Pancreas (tissue), 10 donors: ENCODE measurements at places on chromosomes 6 and 20. TPM values are rescaled to one million over a fixed set of nuclear protein-coding genes. Genes with fewer than 3 reads are reported as not detected.

GRCh38 chr6:151130329-151130728 is 109.4 kb upstream of the AKAP12 start:
- no peaks in the 10 kb centered on the region for H3K36me3 ChIP-seq
- H3K4me1 ChIP-seq, result no peaks in the 10 kb centered on the region
- H3K27ac ChIP-seq, result no peak overlapping the region
- no peaks in the 10 kb centered on the region for H3K27me3 ChIP-seq

DNA sequence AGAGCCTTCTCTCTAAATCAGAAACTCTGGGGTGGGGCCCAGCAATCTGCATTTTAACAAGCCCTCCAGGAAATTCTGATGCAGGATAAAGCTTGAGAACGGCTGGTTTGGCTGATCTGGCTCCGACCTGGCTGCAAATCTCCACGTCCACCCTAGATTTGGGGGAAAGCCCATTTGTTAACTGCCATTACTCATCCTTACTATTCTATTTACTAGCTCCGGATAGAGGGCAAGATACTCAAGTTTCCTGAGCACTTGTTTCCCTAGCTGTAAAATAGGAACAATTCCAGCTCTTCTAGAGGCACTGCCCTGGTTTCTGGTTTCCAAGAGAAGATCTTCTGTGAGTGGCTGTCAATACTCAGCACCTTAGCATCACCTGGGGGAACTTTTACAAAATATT is 44.4 kb downstream of the DAAM2 start:
- no peaks in the 10 kb centered on the region for H3K36me3 ChIP-seq
- H3K4me1 ChIP-seq, result no peaks in the 10 kb centered on the region
- H3K27me3 ChIP-seq, result no peaks in the 10 kb centered on the region
- no peak for DNase-seq
- no peak overlapping the region for H3K27ac ChIP-seq
- H3K4me3 ChIP-seq, result no peak overlapping the region

The FOXC1 gene
- 0.99 TPM for polyA plus RNA-seq

GRCh38 chr6:138719011-138719635 is 54.4 kb upstream of the CCDC28A start:
- no peaks in the 10 kb centered on the region for H3K4me1 ChIP-seq
- no peaks in the 10 kb centered on the region for H3K27me3 ChIP-seq
- H3K4me3 ChIP-seq, result no peak overlapping the region
- DNase-seq, result no peak

DNA sequence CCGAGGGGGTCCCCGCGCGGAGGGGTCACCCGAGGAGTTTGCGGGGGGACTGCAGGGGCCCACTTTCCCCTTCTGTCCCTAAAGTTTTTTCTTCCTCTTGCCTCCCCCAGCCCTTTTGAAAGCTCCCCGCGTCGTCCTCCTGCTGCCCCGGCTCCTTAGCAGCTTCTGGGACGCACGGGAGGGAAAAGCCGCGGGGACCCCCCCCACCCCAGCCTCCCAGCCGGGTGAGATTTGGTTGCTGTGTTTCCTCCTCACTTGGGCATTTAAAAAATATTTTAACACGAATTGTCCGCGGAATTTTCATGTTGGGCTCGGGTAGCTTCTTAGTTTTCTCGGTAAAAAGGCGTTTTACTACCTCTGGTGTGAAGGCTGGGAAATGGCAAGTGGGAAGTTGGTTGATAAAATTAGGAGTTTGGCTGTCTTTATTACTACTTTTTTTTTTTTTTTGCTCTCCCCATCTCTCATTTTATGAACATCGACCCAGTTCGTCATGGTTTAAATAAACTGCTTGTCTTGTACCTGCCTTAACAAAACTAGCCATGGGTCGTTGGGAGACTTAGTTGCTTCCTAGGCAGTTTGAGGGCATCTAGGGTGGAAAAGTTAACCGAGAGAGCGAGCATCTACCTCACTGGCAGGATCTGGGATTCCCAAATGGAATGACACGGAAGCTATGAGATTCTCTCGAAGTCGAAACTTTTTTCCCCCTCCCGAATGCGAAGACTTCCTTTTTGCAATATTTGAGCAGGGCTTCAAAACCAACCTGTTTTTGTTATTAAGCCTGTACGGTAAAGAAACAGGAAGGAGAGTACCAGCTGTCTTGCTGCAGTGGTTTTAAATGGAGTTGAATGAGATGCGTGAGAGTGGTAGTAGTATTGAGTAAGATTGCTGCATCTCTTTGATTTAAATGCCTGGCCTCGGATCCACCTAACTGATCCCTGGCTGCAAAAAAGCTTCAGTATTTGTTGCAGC is 868 bp downstream of the NCOA3 start:
- H3K36me3 ChIP-seq, result no peaks in the 10 kb centered on the region
- DNase-seq, result no peak
- peaks cover 21% of the 10 kb centered on the region for H3K4me1 ChIP-seq
- peak overlapping the region; percentile 96 for H3K4me3 ChIP-seq
- no peaks in the 10 kb centered on the region for H3K27me3 ChIP-seq

- H3K36me3 ChIP-seq, result no peaks in the 10 kb centered on the region
- H3K27me3 ChIP-seq, result no peaks in the 10 kb centered on the region
- H3K4me3 ChIP-seq, result no peak overlapping the region
- H3K4me1 ChIP-seq, result no peaks in the 10 kb centered on the region
- DNase-seq, result no peak
These were observed 46.0 kb upstream of the TASP1 start for GRCh38 chr20:13684566-13685222.

DNA sequence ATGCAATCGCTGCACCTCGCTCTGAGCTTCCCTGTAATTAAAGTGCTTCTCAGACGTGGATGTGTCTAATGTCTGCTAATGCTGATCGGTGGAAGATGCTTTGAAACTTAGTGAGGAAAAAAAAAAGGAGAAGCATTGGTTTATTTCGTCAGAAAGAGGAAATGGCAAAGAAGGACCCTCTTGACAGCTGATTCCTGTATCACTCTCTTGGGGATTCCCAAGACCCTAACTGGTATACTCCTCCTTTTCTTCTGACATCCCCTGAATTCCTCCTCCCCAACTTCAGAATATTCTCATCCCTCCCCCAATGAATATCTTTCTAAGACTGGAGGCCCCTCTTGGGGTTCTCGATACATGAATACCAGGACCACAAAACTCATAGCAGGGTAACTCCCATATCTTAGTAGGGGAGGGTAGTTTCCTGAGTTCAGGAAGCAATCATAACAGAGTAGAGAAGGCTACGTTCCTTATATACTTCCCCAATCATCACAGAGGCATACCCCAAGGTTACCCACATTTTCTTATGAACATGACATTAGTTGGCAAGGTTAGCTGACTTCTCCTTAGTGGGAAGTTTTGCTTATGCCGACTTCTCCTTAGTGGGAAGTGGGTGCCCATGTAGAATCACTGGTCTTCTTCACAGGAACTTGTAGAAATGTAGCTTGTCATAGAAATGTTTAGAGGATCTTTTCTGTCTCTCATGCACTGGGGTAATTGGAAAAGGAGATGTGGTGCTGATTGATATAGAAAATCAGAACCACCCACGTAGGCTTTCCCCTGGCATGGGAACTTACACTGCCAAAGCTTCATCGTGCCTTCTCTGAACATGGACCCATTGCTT is 63.8 kb upstream of the ATXN1 start:
- no peaks in the 10 kb centered on the region for H3K27me3 ChIP-seq
- DNase-seq, result no peak
- H3K36me3 ChIP-seq, result no peaks in the 10 kb centered on the region
- peaks cover 13% of the 10 kb centered on the region for H3K4me1 ChIP-seq
- H3K27ac ChIP-seq, result no peak overlapping the region

GRCh38 chr6:40933864-40934263 is 105.2 kb downstream of the UNC5CL start:
- no peak overlapping the region for H3K27ac ChIP-seq
- no peak for DNase-seq
- H3K27me3 ChIP-seq, result no peaks in the 10 kb centered on the region
- H3K36me3 ChIP-seq, result no peaks in the 10 kb centered on the region
- H3K4me3 ChIP-seq, result no peak overlapping the region

DNA sequence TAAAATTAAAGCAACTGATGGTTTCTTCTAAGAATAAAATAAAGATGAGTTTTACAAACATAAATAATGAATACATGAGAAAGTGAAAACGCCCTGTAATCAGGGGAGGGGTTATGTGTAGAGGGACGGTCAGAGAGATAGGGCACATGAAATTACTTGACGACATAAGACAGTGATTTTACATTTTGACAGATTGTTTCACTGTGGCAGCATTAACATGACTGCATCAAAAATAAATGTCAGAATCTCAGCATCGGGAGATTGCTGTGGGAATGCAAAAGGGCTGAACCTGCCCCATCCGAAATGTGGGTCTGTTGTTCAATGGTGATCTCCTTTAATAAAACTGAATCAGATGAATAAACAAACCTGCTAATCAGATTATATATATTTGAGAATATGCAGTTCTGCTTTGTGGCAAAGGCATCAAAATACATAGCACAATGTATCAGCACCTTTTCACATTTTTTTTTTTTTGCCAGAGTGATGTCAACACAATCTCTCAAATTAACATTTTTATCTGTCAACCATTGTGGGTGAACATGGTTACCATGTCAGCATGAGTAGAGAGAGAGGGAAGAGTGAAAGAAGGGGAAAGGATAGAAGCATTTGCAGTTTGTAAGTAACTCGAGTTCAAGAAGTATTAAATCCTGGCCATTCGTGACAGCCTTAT is 177.1 kb upstream of the MAN1A1 start:
- no peak overlapping the region for H3K4me3 ChIP-seq
- H3K27me3 ChIP-seq, result no peaks in the 10 kb centered on the region
- H3K27ac ChIP-seq, result no peak overlapping the region
- no peak for DNase-seq
- no peaks in the 10 kb centered on the region for H3K4me1 ChIP-seq

DNA sequence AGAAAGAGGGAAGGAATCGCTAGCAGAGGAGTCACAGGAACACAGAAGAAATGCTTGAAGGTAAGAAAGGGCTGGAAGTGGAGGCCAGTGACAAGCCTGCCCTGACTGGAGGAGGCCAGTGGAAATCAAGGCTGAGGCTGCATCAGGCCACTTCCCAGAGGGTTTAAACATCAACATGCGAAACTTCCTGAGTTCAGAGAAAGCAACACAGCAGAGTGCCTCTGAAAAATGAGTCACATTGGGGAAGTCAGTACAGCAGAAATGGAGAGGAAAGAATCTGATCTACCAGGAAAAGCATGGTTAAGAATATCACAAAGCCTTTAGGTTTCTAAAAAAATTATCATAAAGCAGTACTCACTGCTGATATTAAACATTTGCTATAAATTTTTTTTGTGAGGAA is 23.3 kb downstream of the NAPB start:
- no peaks in the 10 kb centered on the region for H3K4me1 ChIP-seq
- DNase-seq, result no peak
- H3K36me3 ChIP-seq, result no peaks in the 10 kb centered on the region

DNA sequence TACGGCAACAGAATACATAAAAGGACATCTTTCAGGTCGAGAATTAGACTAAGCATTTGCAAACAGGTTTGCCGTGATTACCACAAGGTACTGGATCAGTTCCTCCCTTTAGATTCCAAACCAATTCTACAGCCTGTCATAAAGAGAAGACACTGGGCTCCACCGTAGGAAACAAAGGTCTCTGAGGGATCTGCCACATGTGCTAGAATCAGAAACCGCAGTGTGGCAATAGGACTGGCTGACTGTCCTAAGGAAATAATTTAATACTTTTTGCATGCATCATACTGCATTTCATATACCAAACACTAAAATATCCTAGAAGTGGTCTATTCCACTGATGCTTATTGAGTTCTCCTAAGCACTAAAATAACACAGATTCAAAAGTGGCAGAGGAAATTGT is 59.2 kb downstream of the POPDC3 start:
- H3K27me3 ChIP-seq, result no peaks in the 10 kb centered on the region
- no peak overlapping the region for H3K27ac ChIP-seq
- H3K4me3 ChIP-seq, result no peak overlapping the region
- no peaks in the 10 kb centered on the region for H3K4me1 ChIP-seq
- no peak for DNase-seq
